ENCODE measurements at places on chromosomes 6 and 20.

DNA sequence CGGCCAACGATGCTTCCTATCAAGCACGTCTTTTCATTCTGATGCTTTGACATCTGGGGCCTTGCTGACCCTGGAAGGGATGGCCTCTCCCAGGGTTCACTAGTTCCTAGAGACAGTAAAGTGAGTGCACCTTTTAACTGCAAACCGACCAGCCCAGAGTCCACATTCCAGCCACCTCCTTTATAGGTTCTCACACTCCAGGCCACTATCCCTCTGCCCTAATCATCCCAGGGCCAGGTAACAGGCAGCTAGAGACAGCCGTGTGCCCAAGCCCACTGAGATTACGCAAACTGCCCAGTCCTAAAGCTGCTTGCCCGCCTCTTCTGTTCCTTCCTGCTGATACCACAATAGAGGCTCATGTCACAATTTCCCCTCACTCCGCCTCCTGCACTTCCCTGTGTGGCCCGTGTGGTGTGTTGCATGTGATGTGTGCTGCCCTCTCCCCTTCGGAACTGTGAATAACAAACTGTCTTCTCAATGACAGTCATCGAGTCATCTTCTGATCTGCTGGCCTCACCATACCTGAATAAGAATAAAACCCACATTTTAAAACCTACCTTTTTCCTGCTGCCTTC is 123.7 kb upstream of the EXOC2 start:
- DNase-seq: no peak

DNA sequence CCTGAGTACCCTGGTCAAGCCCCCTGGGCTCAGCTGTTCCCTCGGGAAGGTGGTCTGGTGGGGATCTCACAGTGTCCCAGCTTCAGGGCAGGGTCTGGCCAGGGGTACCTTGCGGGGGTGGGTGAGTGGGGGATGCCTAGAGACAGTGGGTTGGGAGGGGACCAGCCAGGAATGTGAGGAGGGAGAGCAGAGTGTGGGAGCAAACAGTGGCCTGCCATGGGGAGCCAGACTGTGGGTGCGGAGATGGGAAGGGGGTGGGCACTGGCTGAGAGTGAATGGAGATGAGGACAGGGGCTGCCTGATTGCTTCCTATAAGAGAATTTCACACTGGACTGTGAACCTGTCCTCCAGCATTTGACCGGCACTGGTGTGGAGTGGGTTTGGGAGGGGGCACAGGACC is 95.1 kb downstream of the VEGFA start:
- no peak for DNase-seq

GRCh38 chr6:132669690-132670291 is 10.8 kb upstream of the TAAR1 start:
- DNase-seq: peak; percentile 35

GRCh38 chr20:34622821-34623451 is 54.0 kb downstream of the PIGU start:
- no peak for DNase-seq

DNA sequence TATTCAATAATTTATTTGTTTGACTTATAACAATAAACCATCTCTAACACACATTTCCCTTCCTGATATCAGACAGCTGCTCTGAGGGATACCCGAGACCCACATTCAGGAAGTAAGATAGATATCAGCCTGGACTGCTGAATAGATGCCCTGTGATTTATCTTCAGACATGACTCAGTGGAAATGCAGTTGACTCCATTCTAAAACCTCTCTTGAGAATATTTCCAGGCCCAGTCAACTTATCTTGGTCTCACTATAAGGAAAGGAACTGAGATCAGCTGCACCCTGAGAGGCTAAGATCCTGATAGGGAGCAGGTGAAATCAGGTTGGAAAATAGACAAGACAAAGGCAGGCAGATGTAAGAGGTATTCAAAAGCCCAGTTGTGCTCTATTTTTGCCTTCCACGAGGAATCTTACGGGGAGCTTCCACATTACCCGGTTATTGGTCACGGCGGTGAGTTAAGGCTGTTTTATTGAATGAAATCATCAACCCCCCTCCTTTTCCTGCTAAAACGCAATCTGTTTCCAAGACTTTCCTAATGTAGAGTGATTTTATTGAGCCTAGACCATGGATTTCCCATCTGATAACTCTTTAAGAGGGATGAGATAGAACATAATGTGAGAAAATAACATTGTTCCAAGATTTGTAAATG is 25.5 kb downstream of the C6orf15 start:
- no peak for DNase-seq

GRCh38 chr6:38179300-38179699 is 359.8 kb downstream of the ZFAND3 start:
- no peak for DNase-seq
